Ecto neural progenitor cell (in vitro differentiated cells): ENCODE measurements at places on chromosomes 2 and 18.

GRCh38 chr2:237185553-237185925 is 99.8 kb downstream of the COPS8 start:
- DNase-seq, result no peak

DNA sequence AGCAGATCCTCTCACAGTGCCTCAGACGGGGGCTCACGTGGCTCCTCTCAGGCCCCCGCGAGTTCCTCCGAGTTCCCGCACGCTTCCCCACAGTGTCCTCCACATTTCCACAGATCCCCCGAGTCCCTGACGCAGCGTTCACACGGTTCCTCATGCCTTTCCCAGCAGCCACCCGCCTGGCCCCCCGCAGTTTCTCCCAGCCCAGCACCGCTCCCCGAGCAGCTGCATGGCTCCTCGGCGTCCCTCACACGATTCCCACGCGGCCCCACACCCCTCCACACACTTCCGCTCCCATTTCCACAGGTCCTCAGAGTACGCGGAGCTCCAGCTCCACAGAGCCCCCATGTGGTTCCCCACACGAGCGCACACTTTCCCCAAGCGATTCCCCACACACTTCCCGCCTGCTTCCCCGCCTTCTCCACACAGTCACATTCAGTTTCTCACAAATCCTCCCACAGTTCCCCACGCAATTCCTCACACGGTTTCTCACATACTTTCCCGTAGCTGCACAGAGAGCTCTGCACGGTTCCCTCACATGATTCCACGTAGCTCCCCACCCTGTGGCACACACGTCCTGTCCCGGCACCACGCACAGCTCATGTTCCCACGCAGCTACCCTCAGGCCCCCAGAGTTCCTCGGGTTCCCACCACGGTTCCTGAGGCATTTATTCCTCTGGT is 39.9 kb downstream of the KIF1A start:
- DNase-seq, result no peak

DNA sequence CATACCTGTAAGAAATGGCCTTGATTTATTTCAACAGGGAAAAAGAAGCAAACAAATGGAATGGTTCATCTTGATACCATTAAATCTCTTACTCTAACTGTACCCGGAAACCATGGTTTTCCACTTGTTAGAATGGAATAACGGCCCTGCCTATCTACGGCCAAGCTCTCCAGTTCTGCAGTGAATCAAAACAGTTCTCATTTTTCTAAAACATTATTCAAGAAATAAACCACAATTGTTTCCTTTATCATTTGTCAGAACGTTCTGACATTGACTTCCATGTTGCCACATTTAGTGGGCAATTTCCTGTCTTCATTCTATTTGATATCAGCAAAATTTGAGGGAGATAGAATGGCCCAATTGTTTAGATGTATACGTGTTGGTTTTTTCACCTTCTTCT is 118.8 kb upstream of the CDH19 start:
- DNase-seq, result no peak

GRCh38 chr2:36337354-36337753 is 18.2 kb upstream of the CRIM1 start:
- DNase-seq, result no peak

DNA sequence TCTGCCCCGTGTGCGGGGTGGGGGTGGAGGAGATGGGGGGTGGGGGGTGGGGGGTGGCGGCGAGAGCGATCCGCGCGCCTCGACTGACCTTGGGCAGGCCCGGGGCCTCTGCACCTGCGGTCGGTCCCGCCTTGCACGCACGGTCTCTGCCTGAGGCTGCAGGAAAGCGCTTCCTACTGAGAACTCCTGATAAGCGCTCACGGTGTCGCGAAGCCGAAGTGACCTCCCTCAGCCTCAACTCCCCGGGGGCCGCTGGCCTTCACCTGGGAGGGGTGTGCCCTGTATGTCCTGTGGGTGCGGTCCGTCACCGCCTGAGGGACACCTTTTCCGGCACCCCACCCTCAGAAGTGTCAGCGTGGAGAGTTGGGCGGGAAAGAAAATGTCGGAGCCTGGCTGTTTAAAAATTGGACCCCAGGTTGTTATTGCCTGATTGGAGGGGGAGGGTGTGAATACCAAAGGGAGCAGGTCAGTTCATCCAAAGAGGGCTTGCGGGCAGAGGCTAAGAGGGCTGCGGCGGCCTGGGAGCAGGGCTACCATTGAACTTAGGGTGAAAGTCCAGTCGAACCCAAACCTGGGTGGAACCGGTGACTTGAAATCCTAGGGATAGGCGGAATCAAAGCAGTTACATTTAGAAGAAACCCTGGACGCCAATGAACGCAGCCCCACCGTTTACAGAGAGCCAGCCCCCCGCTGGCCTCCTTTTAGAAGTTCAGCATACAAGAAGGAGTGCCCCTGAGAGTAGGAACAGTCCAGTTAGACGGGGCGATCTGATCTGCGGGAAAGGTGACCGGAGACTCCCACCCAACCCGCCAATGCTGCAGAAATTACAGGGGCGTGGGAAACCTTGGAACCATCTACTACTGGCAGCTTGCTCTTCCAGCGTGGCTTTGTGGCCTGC is 1.2 kb downstream of the MAL start:
- DNase-seq, result no peak

DNA sequence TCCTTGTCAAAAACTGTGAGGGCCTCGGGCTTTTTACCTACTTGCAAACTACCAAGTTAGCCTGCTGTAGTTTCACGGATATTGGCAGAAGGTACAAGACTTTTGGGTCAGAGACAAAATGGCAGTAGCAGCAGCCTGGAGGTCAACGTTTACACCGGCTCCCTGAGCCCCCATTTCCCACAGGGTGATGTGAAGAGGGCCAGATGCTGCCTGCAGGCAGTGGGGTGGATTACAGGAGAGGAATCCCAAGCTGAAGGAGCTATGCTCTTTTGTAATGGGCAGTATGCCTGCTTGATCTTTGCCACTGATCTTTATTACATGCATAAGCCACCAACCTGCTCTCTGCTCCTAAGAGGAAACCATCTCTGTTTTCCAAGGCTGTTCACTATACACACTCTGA is 29.5 kb upstream of the SP5 start:
- peak; percentile 55 for DNase-seq

GRCh38 chr2:217650716-217651360 is 352.0 kb downstream of the TNS1 start:
- DNase-seq, result peak; percentile 58

- DNase-seq, result no peak
Observed at GRCh38 chr18:7940971-7941370, 373.9 kb downstream of the PTPRM start.

GRCh38 chr2:43636621-43637020 is 439 bp upstream of the PLEKHH2 start:
- DNase-seq, result no peak

GRCh38 chr2:197889041-197889440 is 84.6 kb downstream of the PLCL1 start:
- DNase-seq, result no peak

DNA sequence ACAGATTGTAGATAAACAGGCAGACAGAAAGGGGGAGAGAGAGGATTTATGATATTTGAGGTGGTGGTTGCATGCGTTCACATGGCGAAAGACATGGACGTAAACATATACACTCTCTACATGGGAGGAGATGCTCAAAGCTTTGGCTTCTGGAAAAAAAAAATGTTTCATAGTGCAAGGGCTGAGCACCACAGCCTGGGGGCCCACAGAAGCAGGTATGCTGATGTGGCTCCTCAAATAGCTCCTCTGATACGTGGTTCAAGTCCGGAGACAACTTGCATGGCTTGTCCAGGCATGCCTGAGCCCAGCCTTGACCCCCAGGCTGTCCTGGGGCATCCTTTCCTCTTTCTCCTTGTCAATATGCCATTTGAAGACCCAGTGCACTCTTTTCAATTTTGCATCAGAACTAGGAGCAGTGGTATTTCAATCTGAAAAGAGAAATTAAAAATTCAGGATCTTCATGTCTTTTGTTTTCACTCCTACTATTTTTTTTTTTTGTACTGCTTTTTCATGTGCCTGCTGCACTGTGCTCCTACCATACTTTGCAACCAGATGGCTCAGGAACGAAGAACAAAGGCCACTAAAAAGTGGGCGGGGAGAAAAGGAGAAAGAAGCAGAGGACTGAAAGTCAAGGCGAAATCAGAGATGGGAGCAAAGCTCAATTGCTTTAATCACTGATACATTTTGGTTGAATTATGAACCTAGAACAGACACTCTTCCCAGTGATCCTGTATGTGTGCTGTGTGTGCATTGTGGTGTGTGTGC is 495.7 kb upstream of the TCF4 start:
- DNase-seq, result no peak

DNA sequence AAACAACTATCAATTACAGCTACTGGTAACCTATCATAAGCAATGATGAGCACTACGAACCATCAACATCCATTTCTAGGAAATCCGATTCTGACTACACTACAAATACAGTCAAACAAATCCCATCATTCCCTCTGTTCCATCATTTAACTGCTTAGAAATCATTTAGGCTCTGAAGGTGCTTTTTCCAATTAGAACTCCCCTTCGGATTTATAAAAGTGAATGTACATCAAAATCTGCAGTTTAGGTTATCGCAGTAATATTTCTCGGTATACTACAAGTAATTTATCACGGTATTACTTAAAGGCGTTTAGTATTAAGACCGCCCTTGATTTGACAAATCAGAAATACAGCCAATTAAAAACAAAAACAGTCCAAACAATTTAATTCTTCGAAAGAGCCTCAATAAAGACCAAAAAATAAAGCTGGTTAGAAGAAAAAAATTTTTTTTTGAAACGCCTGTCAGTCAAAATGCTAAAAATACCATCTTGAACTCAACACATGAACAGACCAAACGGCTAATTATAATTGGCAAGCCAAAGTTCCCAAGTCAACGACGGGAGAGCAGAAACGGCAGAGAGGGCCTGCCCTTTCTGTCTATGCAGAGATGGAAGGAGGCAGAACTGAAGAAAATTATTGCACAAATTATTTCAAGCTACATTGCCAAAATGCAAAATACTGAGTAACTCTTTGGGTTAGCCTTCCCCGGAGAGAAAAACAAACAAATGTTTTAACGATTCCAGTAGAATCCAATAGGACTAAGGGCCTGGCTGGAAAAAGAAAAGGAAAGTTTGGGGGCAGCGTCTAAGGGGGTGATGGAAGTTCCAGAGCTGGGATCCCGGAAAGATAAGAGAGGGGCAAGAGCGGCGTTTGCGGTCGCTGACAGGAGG is 1.2 kb downstream of the VPS54 start:
- no peak for DNase-seq
